Activated CD4-positive, alpha-beta T cell treated with anti-CD3 and anti-CD28 coated beads, Interleukin-2, amount 10 ng/mL, durations not matched to agents 24 days and 14 days (primary cell): ENCODE measurements at places on chromosomes 16 and 17. TPM values are rescaled to one million over a fixed set of nuclear protein-coding genes. Genes with fewer than 3 reads are reported as not detected.

Gene NPIPB2
- total RNA-seq, result 10.7 and 17.3 TPM in 2 replicates

Gene CCL3
- total RNA-seq, result 403 and 414 TPM in 2 replicates

Gene VASN
- total RNA-seq, result 0.16 TPM in 1 of 2 replicates, not detected in the other

Gene RAMP2
- total RNA-seq, result not detected in 2 replicates

Gene TLCD1
- 12.5 and 16.8 TPM in 2 replicates for total RNA-seq

Gene CA7
- total RNA-seq, result 0.28 and 0.56 TPM in 2 replicates

Gene MT1E
- 136 and 152 TPM in 2 replicates for total RNA-seq

Gene SRP68
- total RNA-seq, result 169 and 170 TPM in 2 replicates

Gene MOSMO
- total RNA-seq, result 13.6 and 14.4 TPM in 2 replicates

Gene PPL
- total RNA-seq, result not detected in 2 replicates

Gene ERI2
- total RNA-seq, result 15.1 and 15.7 TPM in 2 replicates

Gene VWA3A
- 0.19 TPM in 1 of 2 replicates, not detected in the other for total RNA-seq

Gene WNT9B
- not detected in 2 replicates for total RNA-seq

Gene TUBB3
- 2.2 and 2.6 TPM in 2 replicates for total RNA-seq

Gene MMP28
- not detected in 2 replicates for total RNA-seq

Gene FMNL1
- 325 and 329 TPM in 2 replicates for total RNA-seq

Gene CDH1
- 1.4 and 1.5 TPM in 2 replicates for total RNA-seq

Gene ASGR1
- 1.8 and 1.9 TPM in 2 replicates for total RNA-seq

Gene KRTAP4-4
- total RNA-seq, result not detected in 2 replicates

Gene TAC4
- total RNA-seq, result not detected in 2 replicates

Gene PRR29
- total RNA-seq, result 0.12 and 0.47 TPM in 2 replicates

Gene ODAD4
- 0.63 and 0.76 TPM in 2 replicates for total RNA-seq

Gene OMG
- 0.09 and 0.35 TPM in 2 replicates for total RNA-seq

Gene ELMO3
- total RNA-seq, result 8.2 and 8.7 TPM in 2 replicates

Gene TNP2
- not detected in 2 replicates for total RNA-seq

Gene NPW
- total RNA-seq, result 6.9 and 7.0 TPM in 2 replicates

Gene ADAD2
- total RNA-seq, result not detected in 2 replicates

Gene GPR142
- 0.28 TPM in 1 of 2 replicates, not detected in the other for total RNA-seq

Gene ZNF263
- total RNA-seq, result 27.0 and 31.3 TPM in 2 replicates
